ENCODE measurements at places on chromosomes 1 and 21. TPM values are rescaled to one million over a fixed set of nuclear protein-coding genes. Genes with fewer than 3 reads are reported as not detected.

The SEMA4A gene
- polyA plus RNA-seq, result 15.5 TPM

The MYOG gene
- not detected for polyA plus RNA-seq

The GPR3 gene
- 3.3 TPM for polyA plus RNA-seq

GRCh38 chr1:18573170-18573569 is 57.5 kb upstream of the PAX7 start:
- no peak for DNase-seq

DNA sequence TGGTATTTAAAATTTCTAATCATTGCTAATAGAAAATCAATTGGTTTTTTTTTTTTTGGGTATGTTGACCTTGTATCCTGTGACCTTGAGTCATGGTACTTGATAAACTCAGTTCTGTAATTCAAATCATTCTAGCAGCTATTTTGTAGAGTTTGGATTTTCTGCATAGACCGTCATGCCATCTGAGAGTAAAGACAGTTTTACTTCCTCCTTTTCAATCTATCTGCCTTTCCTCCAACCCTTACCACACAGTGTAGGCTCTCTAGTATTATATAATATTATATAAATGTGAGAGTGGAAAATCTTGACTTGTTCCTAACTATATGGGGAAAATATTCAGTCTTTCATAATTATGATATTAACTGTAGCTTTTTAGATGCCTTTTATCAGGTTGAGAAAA is 7.0 kb downstream of the TDRD5 start:
- DNase-seq, result no peak

- no peak for DNase-seq
These were observed 283.3 kb downstream of the DUSP10 start for GRCh38 chr1:221458447-221459156.

DNA sequence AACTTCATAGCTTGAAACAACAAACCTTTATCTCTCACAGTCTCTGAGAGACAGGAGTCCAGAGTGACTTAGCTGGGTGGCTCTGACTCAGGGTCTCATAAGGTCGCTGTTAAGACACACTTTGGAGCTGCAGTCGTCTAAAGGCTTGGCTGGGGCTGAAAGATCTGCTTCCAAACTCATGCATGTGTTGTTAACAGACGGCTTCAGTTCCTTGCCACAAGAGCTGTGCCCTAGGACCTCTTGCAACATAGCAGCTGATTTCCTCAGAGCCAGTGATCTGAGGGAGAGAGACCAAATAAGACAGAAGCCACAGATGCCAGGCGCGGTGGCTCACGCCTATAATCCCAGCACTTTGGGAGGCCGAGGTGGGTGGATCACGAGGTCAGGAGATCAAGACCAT is 176.8 kb downstream of the DISC1 start:
- DNase-seq, result no peak

DNA sequence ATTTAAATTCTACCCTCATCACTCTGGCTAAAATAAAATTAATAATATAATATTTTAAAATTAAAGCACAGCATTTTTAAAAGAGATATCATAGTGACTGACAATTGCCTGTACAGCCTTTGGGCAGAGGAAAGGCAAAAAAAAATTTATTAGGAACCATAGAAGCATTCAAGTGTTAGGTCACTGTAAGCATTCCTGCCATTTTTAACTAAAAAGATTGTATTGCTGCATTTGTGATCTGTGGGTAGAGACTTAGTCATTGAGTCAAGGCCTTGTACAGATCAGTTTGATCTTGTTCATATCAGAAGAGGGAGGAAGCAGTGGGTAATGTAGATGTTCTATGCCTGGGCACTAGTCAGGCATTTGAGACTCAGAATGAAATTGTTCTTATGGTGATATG is 109.9 kb downstream of the LYPLAL1 start:
- no peak for DNase-seq

DNA sequence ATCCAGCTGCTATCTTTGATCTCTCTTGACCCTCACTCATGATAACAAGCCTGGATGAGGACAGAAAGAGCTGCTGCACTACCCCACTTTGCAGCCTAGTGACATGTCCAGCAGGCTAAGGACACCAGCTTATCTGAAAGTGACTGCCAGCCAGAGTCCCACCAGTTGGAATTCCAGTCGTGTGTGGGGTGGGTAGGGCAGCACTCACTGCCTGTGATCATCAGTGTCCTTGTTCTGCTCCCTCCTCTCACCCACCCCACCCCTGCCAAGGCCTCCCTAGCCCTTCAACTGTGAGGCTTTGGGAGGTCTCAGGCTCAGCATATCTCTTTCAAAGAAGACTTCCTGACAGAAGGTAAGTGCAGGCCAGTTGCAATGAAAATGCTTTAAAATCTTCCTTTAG is 15.5 kb upstream of the NMNAT2 start:
- DNase-seq, result no peak

- peak; percentile 44 for DNase-seq
These were observed 804 bp upstream of the IKBKE start for GRCh38 chr1:206469411-206469932.

- no peak for DNase-seq
These were observed 426.7 kb downstream of the NPHP4 start for GRCh38 chr1:5565281-5566125.

- DNase-seq, result no peak
These were observed 4.4 kb downstream of the NME7 start for GRCh38 chr1:169363046-169363730.

Measured in B cell (primary cell).